T-helper 1 cell (primary cell): ENCODE measurements at places on chromosomes 12 and 14.

GRCh38 chr12:85775091-85775490 is 61.1 kb downstream of the RASSF9 start:
- DNase-seq = no peak

DNA sequence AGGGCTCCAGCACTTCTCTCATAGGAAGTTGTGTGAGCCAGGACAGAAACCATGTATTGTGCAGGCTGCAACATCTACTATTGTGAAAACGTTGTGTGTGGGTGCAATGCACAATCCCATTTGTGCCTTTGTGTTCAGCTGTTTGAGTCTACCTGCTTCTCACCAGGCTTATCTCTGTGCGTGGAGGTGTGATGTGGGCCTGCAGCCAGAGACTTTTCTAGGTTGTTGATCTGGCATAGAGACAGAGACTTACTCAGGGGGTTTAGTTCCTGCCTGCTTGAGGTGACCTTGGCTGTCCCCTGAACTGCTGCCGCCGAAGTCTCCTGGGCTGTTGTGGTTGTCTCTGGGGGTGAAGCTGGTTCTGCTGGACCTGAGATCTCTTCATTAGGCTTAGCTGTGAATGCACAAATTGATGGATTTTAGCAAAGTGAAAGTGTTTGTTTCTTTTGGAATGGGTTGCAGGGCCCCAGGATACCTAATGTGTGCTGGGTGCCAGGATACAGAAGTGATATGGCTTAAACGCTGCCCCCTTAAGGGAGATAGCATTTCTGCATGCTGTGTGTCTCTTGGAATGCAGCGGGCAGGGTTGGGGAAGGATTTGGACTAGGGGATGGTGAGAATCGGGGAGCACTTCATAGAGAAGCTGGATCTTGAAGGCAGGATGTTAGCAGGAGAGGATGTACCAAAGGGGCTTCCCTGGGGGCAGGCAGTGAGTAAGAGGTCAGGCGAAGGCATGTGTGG is 2.5 kb downstream of the LACRT start:
- DNase-seq = no peak

- DNase-seq = no peak
These were observed 3.5 kb downstream of the CLEC9A start for GRCh38 chr12:10033783-10034545.

- DNase-seq = no peak
These were observed 170.6 kb upstream of the DCN start for GRCh38 chr12:91353266-91353665.

GRCh38 chr12:27107986-27108385 is 25.6 kb upstream of the C12orf71 start:
- no peak for DNase-seq

DNA sequence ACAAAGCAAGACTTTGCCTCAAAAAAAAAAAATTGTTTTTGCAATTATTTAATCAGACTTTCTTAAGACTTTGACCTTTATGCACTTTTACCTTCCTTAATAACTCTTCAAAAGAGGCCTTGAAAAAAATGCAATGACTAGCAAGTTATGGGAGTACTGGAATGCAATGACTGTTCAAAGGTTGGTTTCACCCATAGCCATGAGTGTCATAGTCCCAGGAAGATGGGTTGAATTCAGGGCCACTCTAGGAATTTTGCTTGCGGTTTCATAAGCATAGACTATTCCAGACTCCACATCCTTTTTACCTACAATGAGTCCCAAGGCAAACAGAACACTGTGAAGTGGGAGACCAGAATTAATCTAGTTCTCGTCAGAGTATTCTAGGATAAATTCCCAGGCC is 29.4 kb upstream of the DENND5B start:
- DNase-seq = no peak

DNA sequence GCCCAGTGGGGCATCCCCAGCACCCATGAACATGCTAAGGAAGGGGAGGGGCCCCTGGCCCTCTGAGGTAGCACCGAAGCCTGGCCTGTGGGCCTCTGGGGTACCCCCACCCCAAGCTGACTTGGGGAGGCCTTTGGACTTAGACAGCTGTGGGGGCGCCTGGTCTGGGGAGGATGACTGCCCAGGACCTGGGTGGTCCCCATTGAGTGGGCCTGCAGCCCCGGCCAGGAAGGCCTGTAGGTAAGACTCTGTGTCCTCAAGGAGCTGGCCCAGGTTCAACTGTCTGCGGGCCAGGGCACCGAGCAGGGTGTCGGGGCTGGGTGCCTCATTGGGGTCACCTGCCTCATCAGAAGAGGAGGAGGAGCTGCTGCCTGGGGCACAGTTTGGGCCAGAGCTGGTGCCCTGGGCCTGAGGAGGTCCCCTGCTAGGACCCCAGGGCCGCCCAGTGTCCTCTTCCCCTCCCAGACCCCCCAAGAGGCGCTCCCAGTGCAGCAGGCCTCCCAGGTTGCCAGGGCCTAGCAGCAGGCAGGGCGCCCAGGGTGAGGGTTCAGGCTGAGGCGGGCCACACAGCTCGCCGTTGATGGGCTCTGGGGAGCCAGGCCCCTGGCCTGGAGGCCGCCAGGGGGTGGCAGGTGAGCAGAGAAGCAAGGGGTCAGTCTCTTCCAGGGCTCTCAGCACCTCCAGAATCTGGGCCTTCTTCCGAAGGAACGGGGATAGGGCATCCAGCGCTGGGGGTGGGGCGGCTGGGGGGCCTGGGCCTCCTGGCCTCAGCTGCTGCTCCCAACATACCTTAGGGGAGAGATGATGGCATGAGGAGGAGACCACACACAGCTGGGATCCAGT is 31.4 kb downstream of the NCKAP5L start:
- DNase-seq = no peak

GRCh38 chr12:65343801-65344200 is 65.3 kb downstream of the MSRB3 start:
- no peak for DNase-seq
